ENCODE measurements at places on chromosomes 7 and 10.

DNA sequence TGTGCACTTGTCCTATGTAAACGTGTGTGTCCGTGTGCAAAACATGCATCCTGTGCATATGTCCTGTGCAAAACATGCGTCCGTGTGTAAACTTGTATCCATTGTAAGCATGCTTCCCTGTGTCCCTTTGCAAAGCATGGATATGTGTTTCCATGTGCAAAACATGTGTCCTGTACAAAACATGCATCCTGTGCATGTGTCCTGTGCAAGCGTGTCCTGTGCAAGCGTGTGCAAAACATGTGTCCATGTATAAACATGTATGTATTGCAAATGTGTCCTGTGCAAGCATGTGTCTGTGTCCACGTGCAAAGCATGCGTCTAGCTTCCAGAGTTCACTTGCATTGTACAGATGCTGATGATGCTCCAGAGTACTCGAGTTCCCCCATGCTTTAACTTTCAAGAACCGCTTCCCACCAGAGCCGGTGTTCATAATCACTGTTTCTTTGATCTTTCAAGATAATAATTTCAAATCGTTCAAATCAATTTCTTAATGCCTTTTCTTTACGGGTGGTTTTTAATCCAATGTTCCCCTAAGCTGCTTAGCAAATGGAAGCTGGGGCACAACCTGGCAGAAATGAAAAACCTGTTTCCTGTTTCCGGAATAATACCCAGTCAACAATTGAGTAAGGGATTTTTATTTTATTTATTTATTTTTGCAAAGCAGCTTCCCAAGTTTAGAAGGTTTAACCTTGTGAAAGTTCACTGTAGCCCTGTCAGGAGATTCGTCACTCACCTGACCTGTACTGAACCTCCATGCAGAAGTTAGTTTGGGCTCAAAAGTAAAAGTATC lies 641 bp upstream of the ASB13 start:
- peak; percentile 14 for DNase-seq

GRCh38 chr7:140678081-140678815 lies 5.5 kb downstream of the ADCK2 start:
- DNase-seq, result no peak

- no peak for DNase-seq
Measured at GRCh38 chr7:114083166-114084001, 164.6 kb upstream of the PPP1R3A start.

DNA sequence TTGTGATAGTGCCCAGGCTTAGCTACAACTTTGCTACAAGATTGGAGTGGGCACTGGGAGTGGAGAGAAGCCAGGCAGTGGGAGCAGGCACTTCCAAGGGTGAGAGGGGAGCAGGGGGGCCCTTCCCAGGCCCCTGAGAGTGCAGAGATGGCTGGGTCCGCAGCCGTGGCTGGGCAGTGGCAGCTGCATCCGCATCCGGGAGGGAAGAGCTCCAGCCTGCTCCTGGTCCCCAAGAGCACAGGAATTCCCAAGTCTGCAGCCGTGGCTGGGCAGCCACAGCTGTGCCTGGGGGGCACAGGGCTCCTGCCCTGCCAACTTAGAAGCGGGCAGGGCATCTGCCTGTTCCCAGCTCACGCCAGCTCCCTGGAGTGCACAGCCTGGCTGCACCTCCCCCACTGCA lies 124.1 kb upstream of the POM121L12 start:
- no peak for DNase-seq

DNA sequence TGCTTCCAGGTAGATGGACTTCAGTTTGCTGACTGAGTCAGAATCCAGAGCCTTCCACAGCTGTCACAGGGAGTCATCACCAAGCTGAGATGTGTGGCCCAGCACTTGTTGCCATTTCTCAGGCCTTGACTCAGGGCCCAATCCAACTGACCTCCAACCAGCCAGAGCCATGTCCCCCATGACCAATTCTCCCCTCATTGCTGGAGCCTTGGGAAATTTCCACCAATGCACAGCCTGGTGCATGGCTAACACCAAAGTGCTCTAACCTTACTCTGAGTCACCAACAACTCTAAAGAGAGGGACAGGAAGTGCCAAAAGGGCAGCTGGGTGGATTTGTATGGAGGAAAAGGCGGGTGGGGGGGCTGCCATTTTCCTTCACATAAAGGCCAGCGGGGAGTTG lies 13.4 kb upstream of the GLI3 start:
- DNase-seq, result no peak

DNA sequence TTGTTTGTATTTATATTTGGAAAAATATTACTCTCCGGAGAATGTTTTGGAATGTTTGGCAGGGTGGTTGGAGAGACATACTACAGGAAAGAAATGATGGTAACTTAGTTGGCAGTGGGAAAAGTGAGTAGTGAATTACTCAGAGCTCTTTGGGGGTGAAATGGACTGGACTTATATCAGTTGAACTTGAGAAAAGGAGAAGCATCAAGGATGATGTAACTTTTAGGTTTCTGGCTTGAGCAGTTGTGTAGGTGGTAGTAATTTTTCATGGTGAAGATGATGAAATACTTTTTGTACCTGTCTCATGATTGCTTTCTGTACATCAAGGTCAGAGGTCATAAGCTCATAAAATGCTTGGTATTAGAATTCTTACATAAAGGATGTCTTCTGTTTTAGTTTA lies 617.2 kb downstream of the AUTS2 start:
- DNase-seq, result no peak

GRCh38 chr7:137446025-137446424 lies 102.5 kb upstream of the PTN start:
- DNase-seq, result no peak

GRCh38 chr10:77185696-77186095 lies 451.9 kb downstream of the KCNMA1 start:
- DNase-seq, result no peak

DNA sequence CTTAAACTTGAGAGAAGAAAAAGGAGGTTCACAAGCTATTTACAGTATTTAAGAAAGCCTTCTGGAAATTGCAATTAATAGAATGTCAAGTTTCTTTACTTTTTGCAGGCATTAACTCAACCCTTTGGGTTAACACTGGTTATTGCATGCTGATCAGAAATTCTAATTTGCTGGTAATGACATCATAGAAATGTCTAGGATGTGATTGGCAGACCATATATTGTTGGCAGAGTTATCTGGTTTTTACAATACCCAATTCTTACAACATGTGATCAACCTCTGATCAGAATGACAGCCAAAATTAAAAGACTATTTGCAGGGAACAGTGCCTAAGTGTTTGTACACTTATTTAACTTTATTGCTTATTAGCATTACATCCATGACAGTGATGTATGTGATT lies 1.6 kb upstream of the CASD1 start:
- DNase-seq, result no peak

DNA sequence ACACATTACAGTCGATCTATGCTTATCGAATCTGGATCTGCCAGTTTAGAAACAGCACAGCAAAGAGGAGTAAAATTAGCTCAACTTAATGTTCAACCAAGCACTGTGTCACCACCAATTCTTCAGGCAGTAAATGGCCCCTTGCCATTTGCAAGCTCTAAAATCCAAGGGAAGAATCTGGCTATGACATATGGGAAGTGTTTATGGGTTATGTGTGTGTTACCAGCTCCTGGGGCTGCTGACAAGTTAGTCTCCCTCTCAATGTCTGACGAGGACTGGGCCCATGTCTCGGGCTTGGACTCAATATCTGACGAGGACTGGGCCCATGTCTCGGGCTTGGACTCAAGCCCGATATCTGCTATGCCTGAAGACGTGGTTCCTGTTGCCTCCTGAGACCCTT lies 5.7 kb upstream of the ITIH2 start:
- no peak for DNase-seq

DNA sequence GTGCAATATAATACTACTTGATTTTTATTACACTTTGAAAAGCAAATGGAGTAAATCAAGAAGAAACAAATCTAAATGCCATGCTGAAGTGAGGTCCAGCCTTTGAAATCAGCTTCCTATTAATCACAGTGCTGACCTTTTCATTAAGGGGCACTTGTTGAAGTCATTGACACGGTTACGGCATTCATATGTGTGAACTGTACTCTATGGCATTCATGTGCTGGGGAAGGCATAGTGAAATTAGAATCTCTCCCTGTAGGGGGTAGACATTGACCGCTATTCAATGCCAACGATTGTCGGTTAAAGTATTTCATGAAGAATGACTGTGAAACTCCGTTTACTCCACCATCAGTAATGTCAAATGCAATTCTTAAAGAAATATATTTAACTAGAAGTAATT lies 296.1 kb upstream of the SEMA3A start:
- no peak for DNase-seq

DNA sequence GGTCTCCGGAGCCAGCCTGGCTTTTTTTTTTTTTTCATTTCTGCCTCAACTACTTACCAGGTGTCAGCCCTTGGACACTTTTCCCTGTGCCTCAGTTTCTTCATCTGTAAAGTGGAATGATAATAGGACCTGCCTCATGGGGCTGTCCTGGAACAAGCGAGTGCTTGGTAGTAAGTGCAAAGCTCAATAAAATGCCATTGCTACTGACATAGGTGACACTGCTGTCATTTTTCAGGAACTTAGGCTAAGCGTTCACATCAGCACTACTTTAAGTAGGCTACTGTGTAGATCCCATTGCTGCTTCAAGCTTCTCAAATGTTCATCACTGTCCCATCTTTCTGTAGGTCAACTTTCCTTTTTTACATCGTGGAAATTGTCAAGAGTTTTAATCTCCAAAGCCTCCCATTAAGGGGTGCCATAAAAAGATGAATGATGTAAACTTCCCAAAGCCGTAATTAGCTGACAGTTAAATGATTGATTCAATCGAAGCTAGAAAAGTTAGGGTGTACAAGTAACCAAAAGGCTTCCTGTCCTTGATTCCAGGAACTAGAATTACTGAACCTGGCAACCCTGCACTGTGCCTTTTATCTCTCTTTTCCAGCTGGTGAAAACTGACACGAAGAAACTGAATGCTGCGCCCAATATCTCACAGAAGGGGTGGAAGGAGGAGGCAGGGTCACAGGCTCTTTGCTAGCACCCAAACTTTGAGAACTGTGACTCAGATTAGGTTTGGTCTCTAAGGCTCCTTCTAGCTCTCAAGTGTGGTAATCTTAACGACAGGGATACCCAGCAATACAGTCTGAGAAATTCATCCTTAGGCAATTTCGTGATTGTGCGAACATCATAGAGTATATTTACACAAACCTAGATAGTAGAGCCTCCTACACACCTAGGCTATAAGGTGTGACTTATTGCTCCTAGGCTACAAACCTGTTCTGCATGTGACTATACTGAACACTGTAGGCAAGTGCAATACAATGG lies 861 bp upstream of the USP6NL start:
- no peak for DNase-seq

DNA sequence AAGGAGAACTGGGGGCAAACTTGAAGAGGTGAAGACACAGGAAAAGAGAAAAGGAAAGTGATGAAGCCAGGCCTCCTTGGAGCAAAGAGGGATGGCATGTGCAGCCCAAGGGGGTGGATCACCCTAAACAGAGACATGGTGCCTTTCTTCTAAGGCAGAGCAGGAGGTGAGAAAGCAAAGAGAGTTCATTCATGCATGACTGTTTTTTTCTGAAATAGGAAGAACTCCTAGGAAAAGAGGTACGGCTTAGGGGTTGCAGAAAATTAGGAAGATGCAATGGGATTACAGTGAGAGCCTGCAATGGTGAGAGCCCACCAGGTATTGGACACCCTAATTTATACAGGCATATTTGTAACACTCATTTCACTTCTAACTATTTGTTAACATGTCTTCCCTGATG lies 15.9 kb downstream of the ITGB1 start:
- no peak for DNase-seq

GRCh38 chr10:2933071-2933470 lies 134.3 kb upstream of the PFKP start:
- no peak for DNase-seq

GRCh38 chr10:103627893-103628292 lies 134.4 kb downstream of the NEURL1 start:
- DNase-seq, result no peak

- no peak for DNase-seq
Measured at GRCh38 chr7:39212876-39213275, 235.2 kb downstream of the POU6F2 start.

DNA sequence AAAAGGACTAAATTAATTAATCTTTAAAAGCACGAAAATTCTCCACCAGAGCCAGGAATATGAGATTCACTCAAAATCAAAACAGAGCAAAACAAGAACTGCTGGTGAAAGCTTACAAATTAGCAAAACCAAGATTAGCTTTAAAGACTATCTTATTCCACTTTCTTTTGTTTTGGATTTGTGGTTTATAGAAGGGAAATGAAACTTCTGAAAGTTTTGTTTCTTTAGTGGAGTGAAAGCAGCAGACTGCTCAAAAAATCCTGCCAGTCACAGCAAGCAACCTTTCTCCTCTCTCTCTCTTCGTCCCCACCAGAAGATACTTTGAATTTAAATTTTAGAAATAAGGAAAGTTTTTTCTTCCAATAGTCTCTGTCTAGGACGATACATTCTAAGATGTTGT lies 7.8 kb downstream of the ACTA2 start:
- no peak for DNase-seq

GRCh38 chr10:83952314-83952713 lies 187.0 kb upstream of the GHITM start:
- no peak for DNase-seq

DNA sequence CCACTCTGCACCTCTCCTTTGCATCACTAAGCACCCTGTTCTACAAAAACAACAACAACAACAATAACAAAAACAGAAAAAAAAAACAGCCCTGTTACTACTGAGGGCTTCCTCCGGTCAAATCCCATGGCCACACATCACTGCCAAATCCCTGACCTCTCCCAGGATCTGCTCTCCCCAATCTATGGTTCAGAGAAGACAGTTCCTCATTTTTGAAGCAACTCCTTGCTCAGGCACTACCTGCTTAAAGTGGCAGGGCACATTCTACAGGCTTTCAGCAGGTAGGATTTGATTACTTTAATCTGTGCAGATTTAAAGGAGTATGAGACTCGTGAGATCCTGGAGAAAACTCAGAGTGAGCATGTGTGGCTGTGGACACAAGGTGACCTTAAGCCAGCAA lies 46.9 kb downstream of the PIK3CG start:
- DNase-seq, result no peak

DNA sequence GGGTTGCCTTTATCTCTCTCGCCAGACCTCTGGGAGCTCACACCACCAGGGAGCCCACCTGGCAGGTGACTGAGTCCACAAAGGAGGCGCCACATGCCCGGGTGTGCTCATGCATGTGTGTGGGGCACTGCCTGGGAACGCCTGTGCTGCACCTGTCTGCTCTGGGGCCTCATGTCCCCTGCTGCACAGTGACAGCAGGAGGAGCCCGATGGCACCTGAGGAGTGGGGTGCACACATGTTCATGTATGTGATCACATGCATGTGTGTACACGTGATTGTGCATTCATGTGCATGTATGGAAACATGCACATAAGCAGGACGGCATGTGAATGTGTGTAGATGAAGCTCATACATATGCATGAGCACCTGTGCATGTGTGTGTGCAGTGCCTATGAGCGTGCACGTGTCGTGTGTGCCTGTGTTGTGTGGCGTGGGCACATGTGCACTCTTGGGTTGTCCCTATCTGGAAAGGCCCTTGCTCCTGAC lies 22.0 kb downstream of the YKT6 start:
- no peak for DNase-seq
